ENCODE measurements at places on chromosomes 5 and 9. TPM values are rescaled to one million over a fixed set of nuclear protein-coding genes. Genes with fewer than 3 reads are reported as not detected.

The LCN9 gene
- not detected for total RNA-seq

GRCh38 chr5:120098902-120099535, 365.1 kb upstream of the PRR16 start:
- DNase-seq: no peak

DNA sequence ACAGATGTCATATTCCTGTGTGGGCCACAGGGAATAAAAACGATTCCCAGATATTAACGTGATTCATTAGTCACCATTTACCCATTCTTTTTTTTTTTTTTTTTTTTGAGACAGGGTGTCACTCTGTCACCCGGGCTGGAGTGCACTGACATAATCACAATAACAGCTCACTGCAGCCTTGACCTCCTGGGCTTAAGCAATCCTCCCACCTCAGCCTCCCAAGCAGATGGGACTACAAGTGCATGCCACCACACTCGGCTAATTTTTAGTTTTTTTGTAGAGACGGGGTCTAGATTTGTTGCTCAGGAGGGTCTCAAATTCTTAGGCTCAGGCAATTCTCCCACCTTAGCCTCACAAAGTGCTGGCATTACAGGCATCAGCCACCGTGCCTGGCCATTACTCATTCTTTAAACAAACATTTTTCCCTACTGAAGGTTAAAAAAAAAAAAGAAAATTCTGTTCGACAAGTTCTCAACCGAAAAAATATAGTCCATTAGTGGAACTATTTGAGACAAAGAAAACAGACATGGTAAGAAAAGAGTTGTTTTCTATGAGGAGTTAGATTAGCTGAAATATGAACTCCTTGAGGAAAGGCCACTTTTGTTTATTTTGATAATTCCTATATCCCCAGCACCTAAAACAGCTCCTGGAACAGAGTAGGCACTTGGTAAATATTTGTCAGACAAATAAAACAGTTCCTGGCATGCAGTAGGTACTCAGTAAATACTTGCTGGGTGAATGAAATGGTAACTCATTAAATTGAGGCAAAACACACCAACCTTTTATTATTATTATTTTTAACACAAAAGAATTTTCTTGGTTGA, 32.1 kb upstream of the PDCL start:
- peak; percentile 24 for DNase-seq

- DNase-seq: no peak
Measured at GRCh38 chr9:138021251-138022056, 143.9 kb downstream of the CACNA1B start.

The LMBRD2 gene
- 5.8 TPM for total RNA-seq

The TRAF1 gene
- total RNA-seq: 0.51 TPM

- DNase-seq: no peak
Measured at GRCh38 chr5:78718824-78719223, 70.3 kb upstream of the LHFPL2 start.

DNA sequence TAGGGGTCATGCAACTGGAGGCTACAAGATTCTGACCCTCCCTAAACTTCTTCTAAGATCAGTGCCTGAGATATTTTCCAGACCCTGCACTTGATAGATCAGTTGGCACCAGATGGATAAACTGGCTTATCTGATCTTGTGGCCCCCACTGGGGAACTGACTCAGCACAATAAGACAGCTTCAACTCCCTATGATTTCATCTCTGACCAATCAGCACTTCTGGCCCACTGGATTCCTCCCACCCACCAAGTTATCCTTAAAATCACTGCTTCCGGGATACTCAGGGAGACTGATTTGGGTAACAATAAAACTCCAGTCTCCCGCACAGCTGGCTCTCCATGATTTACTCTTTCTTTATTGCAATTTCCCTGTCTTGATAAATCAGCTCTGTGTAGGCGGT, 2180.4 kb upstream of the WWC1 start:
- DNase-seq: no peak

The FBP1 gene
- total RNA-seq: 0.64 TPM

- DNase-seq: no peak
Measured at GRCh38 chr5:136043551-136043950, 14.8 kb downstream of the TGFBI start.

The ADCY2 gene
- not detected for total RNA-seq

The MCTP1 gene
- total RNA-seq: 38.8 TPM

The CD74 gene
- total RNA-seq: 1.2 TPM

GRCh38 chr5:149060325-149060724, 2.5 kb downstream of the SH3TC2 start:
- DNase-seq: peak; percentile 74

The FOXD1 gene
- 0.13 TPM for total RNA-seq

GRCh38 chr5:177113566-177114424, 19.8 kb upstream of the NSD1 start:
- peak; percentile 67 for DNase-seq

DNA sequence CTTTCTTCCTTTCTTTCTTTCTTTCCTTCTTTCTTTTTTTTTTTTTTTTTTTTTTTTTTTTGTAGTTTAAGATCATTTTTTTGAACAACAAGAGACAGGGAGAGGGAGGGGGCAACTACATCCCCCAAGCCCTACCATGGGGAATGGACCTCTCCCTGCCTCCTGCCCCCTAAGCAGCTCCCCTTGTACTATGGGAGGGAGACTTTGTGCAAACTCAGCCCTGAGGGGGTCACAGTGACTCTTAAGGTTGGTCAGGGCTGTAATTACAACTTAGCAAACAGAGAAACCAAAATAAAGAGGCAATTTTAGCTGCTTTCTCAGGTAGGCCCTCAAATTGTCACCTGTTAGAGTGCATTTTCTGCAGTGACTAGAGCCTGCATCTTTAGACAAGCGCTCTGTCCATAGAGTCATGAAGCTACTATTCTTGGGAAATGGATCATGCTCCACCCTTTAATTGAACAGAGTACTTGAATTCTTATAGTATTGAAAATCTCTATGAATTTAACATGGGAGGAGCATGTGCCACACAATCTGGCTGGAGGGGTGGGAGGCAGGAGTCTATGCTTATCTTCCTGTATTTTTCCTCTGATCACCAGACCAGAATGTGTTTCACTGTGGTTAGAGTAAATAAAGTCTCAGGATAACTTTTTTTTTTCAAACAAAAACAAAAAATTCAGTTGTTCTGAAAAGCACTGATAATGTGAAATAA, 24.3 kb upstream of the PIK3R1 start:
- DNase-seq: no peak

- peak; percentile 58 for DNase-seq
Measured at GRCh38 chr9:111914749-111915424, 18.3 kb downstream of the UGCG start.

The KIAA1958 gene
- 1.0 TPM for total RNA-seq

DNA sequence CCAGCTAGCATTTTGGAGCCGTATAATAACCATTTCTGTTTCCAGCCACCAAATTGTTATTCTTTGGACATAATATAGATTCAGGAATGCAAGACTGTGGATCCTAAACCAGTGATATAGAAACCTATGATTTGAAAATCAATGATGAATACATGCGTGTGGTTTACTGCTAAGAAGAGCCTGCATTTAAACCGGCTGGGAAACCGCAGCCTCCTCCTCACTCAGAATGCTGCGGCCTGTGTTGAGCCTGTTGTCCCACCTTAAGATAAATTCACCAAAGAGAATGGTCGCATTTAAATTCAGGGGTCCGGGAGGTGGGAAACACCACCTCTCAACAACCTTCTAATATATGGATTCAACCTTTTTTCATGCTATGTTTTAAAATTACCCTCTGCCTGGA, 148.0 kb downstream of the MEF2C start:
- no peak for DNase-seq

- no peak for DNase-seq
Measured at GRCh38 chr5:7852542-7852941, 1.6 kb upstream of the CFAP90 start.

DNA sequence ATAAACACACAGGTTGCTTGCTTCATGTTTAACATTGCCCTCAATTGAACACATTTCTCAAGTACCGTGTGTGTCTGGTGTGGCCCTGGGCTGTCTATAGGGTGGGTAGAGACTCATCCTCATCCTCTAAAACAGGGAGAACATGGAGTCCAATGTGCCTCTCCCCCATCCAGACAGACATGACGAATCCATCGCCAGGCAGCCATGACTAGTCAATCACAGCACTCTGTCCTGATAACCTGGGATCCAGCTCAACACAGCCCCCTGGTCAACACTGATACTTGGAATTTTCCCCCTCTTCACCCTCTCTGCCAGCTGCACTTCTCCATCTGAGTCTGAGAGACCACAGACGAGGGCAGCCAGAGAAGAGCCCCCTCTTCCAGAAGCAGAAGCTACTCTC, 10.7 kb upstream of the NTNG2 start:
- no peak for DNase-seq

- no peak for DNase-seq
Measured at GRCh38 chr9:133604856-133605255, 4.3 kb downstream of the FAM163B start.

DNA sequence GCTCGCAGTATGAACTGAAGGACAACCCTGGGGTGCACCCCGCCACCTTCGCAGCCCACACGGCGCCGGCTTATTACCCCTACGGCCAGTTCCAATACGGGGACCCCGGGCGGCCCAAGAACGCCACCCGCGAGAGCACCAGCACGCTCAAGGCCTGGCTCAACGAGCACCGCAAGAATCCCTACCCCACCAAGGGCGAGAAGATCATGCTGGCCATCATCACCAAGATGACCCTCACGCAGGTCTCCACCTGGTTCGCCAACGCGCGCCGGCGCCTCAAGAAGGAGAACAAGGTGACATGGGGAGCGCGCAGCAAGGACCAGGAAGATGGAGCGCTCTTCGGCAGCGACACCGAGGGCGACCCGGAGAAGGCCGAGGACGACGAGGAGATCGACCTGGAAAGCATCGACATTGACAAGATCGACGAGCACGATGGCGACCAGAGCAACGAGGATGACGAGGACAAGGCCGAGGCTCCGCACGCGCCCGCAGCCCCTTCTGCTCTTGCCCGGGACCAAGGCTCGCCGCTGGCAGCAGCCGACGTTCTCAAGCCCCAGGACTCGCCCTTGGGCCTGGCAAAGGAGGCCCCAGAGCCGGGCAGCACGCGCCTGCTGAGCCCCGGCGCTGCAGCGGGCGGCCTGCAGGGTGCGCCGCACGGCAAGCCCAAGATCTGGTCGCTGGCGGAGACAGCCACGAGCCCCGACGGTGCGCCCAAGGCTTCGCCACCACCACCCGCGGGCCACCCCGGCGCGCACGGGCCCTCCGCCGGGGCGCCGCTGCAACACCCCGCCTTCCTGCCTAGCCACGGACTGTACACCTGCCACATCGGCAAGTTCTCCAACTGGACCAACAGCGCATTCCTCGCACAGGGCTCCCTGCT, 3.8 kb downstream of the IRX1 start:
- no peak for DNase-seq

The EIF4E1B gene
- total RNA-seq: not detected

GRCh38 chr5:80863708-80864107, 96.5 kb upstream of the RASGRF2 start:
- no peak for DNase-seq

The SARDH gene
- under 0.01 TPM for total RNA-seq

DNA sequence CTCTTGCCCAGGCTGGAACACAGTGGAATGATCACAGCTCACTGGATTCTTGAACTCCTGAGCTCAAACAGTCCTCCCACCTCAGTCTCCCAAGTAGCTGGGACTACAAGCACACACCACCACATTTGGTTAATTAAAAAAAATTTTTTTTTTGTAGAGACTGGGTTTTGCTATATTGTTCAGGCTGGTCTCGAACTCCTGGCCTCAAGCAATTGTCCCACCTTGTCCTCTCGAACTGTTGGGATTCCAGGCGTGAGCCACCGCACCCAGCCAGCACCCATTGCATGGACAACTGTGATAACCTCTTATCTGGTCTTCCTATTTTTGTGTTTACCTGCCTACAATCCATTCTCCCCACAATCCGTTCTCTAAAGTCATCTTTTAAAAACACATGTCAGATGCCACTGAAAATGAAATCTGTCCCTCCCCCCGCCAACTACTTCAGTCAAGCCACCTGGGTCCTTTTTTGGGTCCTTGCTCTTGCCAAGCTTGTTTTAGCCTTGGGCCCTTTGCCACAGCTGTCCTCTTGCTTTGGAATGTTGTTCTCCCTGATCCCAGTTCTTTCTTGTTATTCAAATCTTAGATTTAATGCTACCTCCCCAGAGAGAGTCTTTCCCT, 250.5 kb downstream of the PIK3R1 start:
- DNase-seq: no peak

DNA sequence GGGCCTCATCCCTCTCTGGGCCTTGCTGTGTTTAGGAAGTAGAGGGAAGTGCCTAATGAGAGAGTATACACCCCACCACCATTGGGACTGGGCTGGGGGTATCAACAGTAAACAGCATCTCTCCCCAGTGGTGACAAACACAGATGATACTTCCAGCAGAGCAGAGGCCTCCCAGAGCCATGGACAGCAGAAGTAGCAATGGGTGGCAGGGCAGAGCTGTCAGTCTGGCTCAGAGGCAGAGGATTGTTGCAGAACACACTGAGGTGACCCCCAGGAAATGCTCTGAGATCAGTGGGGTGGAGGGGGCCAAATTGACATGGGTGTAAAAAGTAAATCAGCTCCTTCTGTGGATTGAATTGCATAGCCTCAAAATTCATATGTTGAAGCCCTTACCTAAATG, 12.1 kb upstream of the P4HA2 start:
- DNase-seq: no peak

The SUSD1 gene
- total RNA-seq: 35.9 TPM

GRCh38 chr9:38000735-38001134, 68.3 kb downstream of the SHB start:
- DNase-seq: no peak

- DNase-seq: no peak
Measured at GRCh38 chr5:138186002-138186447, 7.1 kb downstream of the KIF20A start.

The KLHL3 gene
- 50.4 TPM for total RNA-seq

- no peak for DNase-seq
Measured at GRCh38 chr5:132779961-132780360, 2.9 kb upstream of the SEPTIN8 start.

- no peak for DNase-seq
Measured at GRCh38 chr5:74378464-74378863, 262.1 kb downstream of the ENC1 start.

- no peak for DNase-seq
Measured at GRCh38 chr5:179864686-179865085, 6.1 kb upstream of the MRNIP start.

The INSL6 gene
- total RNA-seq: not detected

DNA sequence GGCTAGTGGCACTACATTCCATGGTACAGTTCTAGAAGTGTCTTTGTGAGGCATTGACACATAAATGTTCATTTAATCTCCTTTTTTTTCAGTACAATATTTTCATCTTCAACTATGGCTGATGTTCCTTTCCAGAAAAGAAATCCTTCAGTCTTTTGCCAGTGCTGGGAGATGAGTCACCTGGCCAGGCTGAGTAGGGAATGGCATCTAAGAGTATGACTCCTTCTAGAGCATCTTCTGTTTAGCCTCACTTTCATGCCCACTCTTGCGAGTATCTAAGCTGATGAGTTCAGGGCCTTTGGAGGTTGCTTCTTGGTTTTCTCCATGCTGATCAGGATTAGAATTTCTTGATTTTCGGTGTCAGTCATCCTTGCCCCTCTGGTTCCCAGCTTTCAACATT, 124.4 kb downstream of the SLC28A3 start:
- DNase-seq: no peak

- DNase-seq: no peak
Measured at GRCh38 chr5:83026930-83027687, 50.1 kb downstream of the TMEM167A start.

- DNase-seq: no peak
Measured at GRCh38 chr9:38244971-38245370, 147.5 kb upstream of the ALDH1B1 start.

The PTGES gene
- 0.26 TPM for total RNA-seq

The RORB gene
- not detected for total RNA-seq

The ARHGAP26 gene
- 36.2 TPM for total RNA-seq

Measured in dermis microvascular lymphatic vessel endothelial cell (primary cell).